HT1080 (cell line): ENCODE measurements at places on chromosomes 2 and 18. TPM values are rescaled to one million over a fixed set of nuclear protein-coding genes. Genes with fewer than 3 reads are reported as not detected.

GRCh38 chr2:33298233-33298632, 178.2 kb upstream of the RASGRP3 start:
- peak; percentile 22 for DNase-seq

DNA sequence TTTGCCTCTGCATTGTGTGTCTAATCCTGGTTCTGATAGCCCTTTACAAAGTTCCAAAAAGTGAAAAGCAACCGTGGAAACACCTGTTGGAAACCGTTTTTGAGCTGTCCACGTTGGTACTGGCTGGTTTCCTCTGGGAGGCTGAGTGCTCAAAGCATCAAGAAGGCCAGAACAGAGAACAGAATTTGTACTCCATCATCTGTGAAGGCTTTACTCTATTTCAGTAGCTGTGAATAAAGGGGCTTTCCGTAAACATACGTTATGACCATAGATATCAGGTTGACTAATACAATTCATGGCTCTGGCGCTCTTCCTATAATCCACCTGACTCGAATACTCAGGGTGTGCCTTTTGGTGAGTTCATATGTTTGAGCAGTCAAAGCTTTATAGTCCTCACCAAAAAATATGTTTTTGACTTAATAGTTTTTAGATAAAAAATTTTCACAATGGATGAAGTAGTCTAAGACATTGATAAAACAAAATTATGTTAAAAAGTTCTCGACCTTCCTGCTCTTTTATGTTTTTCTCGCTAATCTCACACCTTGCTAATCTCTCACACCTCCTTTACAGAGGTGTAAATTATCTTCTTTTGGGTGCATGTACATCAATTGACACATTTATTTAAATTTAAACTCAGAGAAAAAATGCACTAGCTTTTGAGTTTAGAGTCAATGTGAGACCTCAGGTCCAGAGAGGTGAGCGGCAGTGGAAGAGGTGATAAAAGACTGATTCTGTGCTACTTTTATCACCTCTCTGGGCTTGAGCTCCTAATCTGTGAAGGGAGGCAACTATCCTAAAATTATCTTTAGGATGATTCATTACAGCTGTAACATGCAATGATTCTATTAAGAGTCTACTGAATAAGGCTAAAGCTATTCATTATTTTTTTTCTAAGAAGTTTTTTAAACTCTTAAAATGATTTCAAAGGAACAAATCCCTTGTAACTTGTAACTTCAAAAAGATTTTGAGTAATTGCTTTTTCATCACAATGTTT, 65.3 kb downstream of the CXCR4 start:
- no peak for DNase-seq

The HRH4 gene
- not detected in 2 replicates for total RNA-seq

The DCDC2C gene
- 0.33 and 1.1 TPM in 2 replicates for total RNA-seq
